Type B pancreatic cell (in vitro differentiated cells): ENCODE measurements at places on chromosomes 5 and 9.

DNA sequence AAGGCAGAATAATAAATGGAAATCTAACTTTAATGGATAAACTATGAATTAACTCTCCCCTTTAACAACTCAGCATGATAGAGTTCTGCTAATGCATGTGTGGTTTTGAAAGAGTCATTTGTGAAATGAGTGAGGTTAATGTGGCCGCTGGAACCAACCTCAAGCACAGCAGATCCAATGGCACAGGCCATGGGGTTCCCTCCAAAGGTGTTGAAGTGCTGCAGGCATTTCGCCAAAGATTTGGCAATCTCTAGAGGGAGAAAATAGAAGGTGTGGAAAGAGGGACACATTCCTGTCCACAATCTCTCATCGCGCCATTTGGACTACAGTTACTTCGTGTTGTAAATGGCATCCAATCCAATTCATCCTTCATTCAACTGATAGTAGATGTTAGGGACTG, 35.0 kb downstream of the AGXT2 start:
- no peak for DNase-seq

GRCh38 chr9:98300611-98301010, 45.2 kb upstream of the TBC1D2 start:
- no peak for DNase-seq

GRCh38 chr9:77021291-77021894, 1.9 kb downstream of the FOXB2 start:
- DNase-seq, result no peak

- DNase-seq, result no peak
These were observed 231.6 kb downstream of the MCTP1 start for GRCh38 chr5:95053253-95053652.

- DNase-seq, result no peak
These were observed 98.3 kb downstream of the WDR70 start for GRCh38 chr5:37477426-37477825.

DNA sequence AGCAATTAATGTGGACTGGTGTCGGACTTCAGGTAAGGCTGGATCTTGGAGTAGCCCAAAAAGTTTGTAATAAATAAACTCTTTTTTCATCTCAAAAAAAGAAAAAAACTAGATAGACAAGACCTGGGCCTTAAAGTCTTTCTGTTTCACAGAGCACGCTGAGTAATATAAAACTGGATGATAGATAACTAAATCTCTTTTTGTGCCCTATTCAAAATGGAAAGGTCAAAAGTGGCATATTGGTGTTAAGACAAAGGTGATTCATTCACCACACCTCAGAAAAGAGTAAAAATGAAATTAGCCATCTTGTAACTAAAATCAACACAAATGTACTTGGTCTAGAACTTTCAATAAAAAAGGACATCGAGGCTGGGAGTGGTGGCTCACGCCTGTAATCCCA, 30.3 kb upstream of the RFK start:
- no peak for DNase-seq

DNA sequence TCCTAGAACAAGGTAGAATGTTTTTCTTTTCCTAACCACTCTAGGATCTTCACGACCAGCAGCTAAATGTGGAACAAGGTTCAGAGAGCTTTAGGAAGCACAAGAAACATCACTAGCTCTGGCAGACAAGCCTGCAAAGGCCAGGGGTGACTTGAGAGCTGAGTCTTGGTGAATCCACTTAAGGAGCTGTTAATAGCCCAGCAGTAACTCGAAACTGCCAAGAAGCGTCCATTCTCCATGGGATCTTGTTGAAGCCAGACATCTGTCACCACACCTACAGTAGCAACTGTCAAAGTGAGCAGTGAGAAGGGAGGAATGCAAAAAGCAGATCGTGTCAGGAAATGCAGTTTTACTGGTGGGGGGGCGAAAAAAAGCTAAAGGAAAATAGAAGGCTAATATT, 87.2 kb downstream of the ATPSCKMT start:
- no peak for DNase-seq

- DNase-seq, result no peak
These were observed 58.5 kb downstream of the KCNT1 start for GRCh38 chr9:135760465-135760864.

DNA sequence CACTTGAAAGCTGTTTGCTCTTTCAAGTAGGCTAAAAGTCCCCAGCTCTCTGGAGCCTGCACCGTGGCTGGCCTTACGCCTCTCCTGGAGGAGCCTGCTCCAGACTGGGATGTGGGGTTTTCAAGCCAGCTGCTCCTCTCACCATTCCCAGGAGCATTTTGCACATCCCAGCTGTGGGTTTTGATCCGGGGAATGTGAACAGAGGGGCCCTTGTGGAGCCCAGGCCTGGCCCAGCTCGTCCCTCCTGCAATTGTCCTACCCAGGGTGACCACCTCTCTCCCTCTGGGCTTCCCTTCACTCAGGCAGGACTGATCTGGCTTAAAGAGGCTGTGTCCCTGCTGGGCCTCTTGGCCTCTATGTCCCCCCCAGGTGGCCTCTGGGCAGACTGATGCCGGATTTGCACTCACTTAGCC, 32.5 kb upstream of the TIFAB start:
- no peak for DNase-seq

GRCh38 chr5:173711466-173711865, 95.0 kb upstream of the BOD1 start:
- DNase-seq, result no peak

- no peak for DNase-seq
These were observed 23.0 kb downstream of the CTSL start for GRCh38 chr9:87748881-87749280.

- no peak for DNase-seq
These were observed 16.7 kb upstream of the TLR4 start for GRCh38 chr9:117687532-117687931.

DNA sequence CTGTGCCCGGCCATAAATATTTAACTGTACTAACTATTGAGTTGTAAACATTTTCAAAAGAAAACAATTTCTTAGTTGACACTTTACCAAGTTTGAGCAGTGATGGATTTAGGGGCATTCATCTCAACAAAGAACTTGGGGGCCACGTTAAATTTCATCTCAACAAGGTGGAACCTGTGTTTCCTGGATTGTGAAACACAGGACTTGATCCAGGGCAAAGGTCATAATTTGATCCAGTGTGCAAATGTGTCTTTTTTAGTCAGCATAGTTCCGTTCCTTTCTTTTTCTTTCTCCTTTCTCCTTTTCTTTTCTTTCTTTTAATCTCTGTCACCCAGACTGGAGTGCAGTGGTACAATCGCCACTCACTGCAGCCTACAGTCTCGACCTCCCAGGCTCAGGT, 3.1 kb downstream of the GFRA3 start:
- DNase-seq, result no peak

GRCh38 chr9:122785269-122785668, 3.5 kb upstream of the OR5C1 start:
- DNase-seq, result no peak

- no peak for DNase-seq
These were observed 795 bp downstream of the CNOT8 start for GRCh38 chr5:154858972-154859871.

DNA sequence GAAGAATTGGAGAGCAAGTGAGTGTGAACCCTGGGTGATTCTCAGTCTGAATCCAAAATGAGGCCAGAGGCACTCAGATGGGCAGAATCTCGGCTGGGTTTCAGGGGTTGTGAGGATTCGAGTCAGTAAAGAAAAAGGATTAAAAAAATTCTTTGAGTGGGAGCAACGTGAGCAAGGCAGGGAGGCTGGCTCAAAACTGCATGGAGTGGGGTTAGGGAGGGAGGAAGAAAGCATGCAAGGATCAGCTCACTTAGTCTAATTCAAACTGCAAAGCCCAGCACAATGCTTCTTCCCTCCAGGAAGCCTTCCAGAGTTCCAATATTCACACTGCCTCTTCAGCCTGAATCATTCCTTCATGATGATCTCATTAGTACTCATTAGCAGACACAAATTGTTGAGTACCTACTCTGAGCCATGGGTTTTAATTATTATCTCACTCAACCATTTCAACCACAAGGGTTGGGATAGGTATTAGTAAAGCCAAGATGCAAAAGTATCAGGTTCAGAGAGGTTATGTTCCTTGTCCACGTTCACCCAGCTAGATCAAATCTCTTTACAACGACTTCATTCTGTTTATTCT, 95.8 kb downstream of the BRINP1 start:
- DNase-seq, result no peak

- DNase-seq, result no peak
These were observed 920 bp downstream of the PMPCA start for GRCh38 chr9:136411378-136411777.
